ENCODE measurements at places on chromosomes 5 and 9. TPM values are rescaled to one million over a fixed set of nuclear protein-coding genes. Genes with fewer than 3 reads are reported as not detected.

The ZNF484 gene
- 2.0 TPM for total RNA-seq

The IL9 gene
- not detected for total RNA-seq

The NRG2 gene
- total RNA-seq, result 2.5 TPM

The NPR3 gene
- total RNA-seq, result 14.7 TPM

The TMC1 gene
- 0.02 TPM for total RNA-seq

The PCDHB3 gene
- total RNA-seq, result 0.02 TPM

The DPYSL3 gene
- total RNA-seq, result 18.3 TPM

The TOR4A gene
- 25.2 TPM for total RNA-seq

The SPATA31C1 gene
- total RNA-seq, result not detected

The FBP1 gene
- not detected for total RNA-seq

The WNT8A gene
- not detected for total RNA-seq

The FIBCD1 gene
- total RNA-seq, result 25.1 TPM

The PRR16 gene
- 0.05 TPM for total RNA-seq

The PRDM9 gene
- total RNA-seq, result 0.02 TPM

The C7 gene
- total RNA-seq, result not detected

The ZNG1C gene
- total RNA-seq, result 66.0 TPM

The LEAP2 gene
- total RNA-seq, result 0.65 TPM

The MCIDAS gene
- 1.2 TPM for total RNA-seq

The OR1B1 gene
- total RNA-seq, result not detected

The HAVCR2 gene
- total RNA-seq, result 0.23 TPM

The TSLP gene
- not detected for total RNA-seq

The CCIN gene
- total RNA-seq, result not detected

The GABBR2 gene
- 0.14 TPM for total RNA-seq

The OTP gene
- total RNA-seq, result 0.09 TPM

The TAF11L10 gene
- not detected for total RNA-seq

The MAP1B gene
- total RNA-seq, result 55.9 TPM

The SLC6A18 gene
- total RNA-seq, result not detected

The LHX3 gene
- 0.08 TPM for total RNA-seq

Measured in A549 treated with AZD2906 at 1 μM for 4 hours (cell line).